ENCODE measurements at places on chromosomes 5 and 9.

DNA sequence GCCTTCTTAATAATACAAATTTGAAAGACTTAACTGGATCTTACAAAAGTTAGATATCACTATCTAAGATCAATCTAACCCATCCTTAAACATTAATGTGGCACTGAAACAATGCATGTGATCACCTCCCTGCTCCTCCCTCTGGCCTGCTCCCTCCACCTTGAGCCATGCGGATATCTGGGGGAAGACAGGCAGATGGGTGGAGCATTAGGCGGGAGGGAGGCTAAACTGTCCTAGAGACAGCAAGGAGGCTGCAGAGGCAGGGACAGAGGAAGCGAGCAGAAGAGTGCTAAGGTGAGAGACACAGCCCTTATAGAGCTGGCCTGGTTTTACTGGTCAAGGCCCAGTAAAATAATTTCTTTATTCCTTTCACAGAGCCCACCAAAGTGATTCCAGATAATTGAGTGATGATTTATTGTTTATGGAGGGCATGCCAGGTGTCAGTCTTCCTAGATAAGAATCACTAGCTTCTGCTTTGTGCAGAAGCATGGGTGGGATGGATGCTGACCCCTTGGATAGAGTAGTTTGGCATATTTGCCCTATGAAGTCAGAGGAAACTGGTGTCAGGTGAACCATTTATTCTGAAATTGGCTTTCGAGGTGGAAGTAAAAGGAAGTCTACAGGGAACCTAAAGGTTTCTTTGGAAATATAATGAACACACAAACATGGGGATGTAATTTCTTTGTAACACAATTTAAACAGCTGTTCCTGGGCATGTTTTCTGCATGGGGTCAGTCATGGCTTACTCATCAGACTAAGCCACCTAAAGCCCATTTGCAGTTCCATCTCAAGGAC, 188.3 kb downstream of the GNAQ start:
- no peak for DNase-seq

DNA sequence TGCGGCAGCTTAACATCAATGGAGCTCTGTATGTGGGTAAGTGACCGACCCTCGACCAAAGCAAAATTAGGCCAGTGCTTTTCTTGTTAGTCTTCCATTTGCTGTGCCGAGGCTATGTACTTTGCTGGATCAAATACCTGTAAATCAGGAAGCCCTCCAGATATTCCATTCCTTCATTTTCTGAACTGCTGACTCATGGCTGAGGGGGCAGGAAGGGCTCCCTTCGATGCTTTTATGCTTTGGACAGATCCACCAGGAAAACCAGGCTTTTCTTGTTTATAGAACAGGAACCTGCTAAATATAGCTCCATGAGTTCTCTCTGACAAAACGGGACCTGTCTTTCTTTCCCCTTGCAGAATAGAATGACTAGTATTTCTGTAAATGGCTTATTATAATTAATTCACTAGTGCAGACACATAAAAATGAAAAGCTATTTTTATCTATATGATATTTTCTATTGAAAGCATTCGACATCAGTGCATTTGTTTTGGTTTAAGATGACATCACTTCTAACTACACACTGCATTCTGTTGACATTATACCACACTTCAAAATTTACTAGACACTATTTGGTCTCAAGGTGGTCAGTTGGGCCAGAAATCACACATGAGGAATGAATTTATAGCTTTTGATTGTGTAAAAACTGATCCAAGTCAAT, 93.3 kb downstream of the LIFR start:
- DNase-seq: no peak

- no peak for DNase-seq
Measured at GRCh38 chr9:126125177-126125576, 201.5 kb upstream of the MVB12B start.

- DNase-seq: no peak
Measured at GRCh38 chr5:171739271-171739670, 46.3 kb upstream of the SMIM23 start.

DNA sequence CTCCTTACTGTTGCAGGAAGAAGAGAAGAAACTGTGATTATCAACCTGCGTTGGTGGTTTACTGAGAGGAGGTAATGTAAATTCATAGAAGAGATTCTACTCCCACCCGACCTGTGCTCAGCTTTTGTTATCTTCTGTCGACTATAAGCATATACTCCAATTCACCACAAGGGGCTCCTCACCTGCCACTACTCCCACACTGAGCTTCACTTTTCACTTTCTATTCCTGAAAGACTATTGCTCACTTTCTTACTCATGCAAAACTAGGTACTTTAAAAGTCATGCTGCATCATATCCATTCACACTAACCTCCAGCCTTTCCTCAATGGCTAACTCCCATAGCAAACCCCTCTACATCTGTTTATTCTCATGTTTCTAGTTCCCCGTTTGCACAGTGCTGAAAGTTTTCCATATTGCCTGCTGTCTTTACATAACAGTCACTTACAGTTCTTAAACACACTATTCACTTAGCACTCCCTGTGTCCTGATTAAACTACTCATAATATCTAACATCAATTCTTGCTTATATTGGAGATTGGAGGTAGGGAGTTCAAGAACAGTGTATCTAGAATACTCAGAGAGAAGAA, 1062.6 kb downstream of the NR2F1-AS1 start:
- DNase-seq: peak; percentile 48

- DNase-seq: no peak
Measured at GRCh38 chr9:135332516-135332915, 147.1 kb upstream of the PPP1R26 start.

DNA sequence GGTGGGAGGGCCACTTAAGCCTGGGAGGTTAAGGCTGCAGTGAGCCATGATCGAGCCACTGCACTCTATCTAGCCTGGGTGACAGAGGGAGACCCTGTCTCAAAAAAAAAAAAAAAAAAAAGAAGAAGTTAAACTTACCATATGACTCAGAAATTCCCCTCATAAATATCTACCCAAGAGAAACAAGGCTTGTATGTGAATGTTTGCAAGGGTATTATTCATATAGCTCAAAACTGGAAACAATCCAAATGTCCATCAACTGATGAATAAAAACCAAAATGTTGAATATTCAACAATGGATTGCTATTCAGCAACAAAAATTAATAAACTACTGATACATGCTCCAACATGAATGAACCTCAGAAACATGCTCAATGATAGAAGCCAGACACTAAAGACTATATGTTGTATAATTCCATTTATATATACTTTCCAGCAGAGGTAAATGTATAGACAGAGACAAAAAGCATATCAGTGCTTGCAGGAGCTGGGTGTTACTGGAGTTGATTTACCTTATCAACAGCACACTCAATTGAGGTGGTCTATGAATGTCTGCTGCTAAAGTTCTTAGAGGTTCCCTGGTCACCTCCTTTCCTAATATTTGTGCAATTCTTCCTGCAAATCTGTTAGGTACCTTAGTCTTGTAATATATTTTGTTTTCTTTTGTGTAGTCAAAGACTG, 5.3 kb upstream of the SREK1 start:
- no peak for DNase-seq

DNA sequence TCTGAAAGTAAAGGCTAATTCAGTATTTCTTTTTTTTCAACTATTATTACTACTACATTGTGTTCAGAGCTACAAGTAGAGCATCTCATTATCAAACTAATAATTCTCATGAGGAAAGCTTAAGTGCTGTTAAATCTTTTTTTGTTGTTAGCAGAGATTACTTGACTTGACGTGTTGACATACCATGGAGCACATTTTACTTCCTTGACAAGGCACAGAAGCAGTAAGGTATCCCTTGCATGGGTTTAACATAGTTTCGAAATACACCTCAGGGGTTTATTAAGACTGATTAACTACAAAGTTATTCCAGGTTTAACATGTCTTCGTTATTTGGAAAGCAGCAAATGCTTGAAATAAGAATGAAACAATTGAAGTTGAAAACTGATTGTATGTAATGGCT, 7.0 kb downstream of the SPDL1 start:
- DNase-seq: no peak

Measured in NCI-H345 (cell line).